ENCODE measurements at places on chromosomes 5 and 9.

GRCh38 chr5:31664566-31664965 lies 25.6 kb downstream of the PDZD2 start:
- DNase-seq = peak; percentile 16

GRCh38 chr5:68745448-68745847 lies 348.4 kb upstream of the SLC30A5 start:
- DNase-seq = no peak

DNA sequence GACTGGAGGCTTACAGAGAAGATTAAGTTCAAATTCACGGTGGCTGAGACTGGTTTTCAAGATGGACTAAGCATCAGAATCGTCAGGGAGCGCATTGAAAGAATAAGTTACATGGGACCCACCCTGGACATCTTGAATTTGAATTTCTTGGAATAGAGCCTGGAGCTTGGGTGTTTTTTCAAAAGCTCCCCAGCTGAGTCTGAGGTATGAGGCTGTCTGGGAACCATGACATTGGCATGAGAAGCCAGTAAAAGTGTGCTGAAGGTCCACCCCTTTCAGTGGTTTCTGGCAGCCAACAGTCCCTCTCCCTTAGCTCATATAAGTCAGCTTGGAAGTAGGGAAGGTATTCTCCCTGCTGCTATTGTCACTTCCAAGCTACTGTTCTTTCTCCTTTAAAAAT lies 97.8 kb downstream of the MAST4 start:
- no peak for DNase-seq

- no peak for DNase-seq
Measured at GRCh38 chr9:93894691-93895079, 60.5 kb downstream of the BARX1 start.

DNA sequence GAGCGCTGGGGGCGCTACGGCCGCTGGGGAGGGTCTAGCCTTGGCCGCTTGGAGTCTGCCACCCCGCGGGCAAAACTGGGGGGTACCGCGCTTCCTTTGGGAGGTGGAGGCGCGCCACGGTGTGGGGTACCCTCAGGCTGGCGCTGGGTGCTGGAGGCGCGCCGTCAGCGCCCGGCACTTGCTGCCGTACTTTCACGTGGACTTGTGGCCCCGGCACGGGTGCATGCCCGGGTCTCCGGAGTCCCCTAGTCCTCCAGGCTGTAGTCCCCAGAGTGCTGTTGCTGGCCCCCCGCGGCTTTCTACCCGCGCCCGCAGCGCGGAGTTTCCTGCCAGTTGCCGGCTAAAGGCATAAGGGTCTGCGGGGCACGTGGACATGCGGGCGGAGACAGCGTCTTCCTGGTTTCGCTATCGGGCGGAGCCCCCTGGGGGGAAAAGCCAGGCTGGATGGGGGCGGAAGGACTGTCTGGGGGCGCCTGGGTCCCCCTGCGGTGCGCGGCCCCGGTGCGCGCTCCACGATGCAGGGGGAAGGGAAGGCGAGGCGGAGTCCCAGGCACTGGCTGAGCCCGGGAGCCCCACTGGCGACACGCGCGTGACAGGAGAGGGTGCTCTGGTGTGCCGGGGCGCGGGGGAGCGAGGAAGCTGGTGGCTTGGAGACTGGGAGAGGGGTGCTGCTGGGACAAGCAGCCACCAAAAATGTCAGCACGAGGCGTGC lies 666 bp downstream of the PPARGC1B start:
- DNase-seq = peak; percentile 72

- DNase-seq = peak; percentile 14
Measured at GRCh38 chr5:137320056-137321045, 178.8 kb downstream of the SPOCK1 start.

DNA sequence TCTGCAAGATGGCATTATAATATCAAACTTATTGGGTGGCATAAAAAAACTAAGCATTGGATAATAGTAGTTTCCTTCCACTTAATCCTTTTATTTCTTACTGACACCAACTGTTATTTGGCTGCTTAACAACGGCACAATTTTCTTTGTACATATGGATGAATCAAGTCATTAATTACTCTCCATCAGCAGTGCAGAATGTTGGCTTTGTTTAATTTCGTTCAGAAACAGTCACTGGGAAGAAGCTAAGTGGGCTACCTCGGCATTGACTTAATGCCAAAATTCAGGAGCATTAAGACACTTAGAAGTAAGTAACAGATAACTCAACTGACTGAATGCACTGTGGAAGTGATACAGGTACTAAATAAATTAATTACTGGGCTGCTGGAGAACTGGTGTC lies 460.4 kb downstream of the CTNND2 start:
- no peak for DNase-seq

- no peak for DNase-seq
Measured at GRCh38 chr5:3393122-3393919, 202.3 kb upstream of the IRX1 start.

DNA sequence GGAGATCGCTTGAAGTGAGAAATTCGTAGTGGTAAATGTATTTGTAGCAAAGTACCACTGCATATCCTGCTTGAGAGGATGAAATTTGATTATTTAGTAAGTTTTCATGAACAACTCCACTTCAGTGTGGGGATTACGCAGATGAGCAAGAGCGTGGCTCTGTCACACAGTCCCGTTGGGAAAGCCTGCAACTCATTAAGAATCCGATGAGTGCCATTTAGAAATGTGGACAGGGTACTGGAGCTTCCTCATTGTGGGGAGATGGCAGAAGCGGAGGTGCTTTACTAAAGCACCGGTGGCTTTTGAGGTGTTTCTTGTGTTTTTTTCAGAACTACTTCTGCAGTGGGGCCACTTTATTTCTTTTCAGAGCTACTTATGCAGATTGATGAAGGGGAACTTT lies 1.4 kb downstream of the TJP2 start:
- DNase-seq = no peak

- peak; percentile 73 for DNase-seq
Measured at GRCh38 chr5:2038321-2039179, 155.8 kb upstream of the IRX4 start.

DNA sequence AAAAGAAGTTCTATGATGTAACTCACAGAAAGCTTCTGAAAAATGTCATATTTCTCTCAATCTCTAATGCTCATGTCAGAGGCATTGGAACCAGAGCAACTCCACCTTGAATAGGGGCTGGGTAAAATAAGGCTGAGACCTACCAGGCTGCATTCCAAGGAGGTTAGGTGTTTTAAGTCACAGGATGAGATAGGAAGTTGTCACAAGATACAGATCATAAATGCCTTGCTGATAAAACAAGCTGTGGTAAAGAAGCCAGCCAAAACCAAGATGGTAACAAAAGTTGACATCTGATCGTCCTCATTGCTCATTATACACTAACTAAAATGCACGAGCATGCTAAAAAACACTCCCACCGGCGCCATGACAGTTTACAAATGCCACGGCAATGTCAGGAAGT lies 411.1 kb upstream of the GRIA1 start:
- no peak for DNase-seq

DNA sequence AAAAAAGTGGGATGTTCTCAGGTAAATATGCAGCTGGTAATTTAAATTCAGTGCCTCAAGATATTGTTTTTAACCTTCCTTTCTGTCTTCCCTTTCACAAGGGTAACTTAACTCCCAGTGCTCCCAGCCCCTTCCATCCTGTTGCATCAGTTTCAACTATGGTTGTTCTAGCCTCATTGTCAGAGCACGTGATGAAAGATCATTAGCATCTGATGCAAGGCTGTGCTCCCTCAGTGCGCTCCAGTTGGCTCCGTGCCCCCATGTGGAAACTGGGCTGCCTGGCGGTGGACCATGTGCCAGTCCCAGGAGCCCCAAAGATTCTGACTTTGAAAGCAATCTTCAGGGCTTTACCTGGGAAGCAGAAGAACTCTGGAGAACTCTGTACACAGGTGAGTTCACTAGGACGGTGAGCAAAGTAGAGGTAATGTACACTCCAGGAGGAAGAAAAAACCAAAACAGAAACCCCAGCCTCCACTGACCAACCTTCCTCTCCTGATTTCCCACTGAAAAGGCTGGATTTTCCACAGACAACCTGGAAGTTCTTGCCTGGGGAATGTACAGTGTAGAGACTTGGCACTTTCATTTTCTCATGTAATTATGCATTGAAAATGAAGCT lies 96.9 kb downstream of the SLC1A3 start:
- no peak for DNase-seq

DNA sequence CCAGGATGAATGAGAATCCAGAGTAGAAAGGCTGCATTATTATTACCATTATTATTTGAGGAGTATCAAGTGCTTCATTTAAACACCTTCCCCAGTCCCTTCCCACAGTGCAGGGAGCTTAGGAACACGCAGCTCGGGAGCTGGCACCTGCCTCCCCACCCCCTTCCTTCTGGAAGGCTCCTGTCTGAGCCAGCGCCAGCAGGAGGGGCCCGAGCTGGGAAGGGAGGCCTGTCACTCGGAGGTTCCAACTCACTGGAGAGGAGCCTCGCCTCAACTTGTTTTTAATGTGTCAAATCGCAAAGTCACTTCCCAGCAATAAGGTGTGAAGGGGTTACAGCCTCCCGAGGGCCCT lies 156.4 kb upstream of the IRX4 start:
- DNase-seq = no peak

DNA sequence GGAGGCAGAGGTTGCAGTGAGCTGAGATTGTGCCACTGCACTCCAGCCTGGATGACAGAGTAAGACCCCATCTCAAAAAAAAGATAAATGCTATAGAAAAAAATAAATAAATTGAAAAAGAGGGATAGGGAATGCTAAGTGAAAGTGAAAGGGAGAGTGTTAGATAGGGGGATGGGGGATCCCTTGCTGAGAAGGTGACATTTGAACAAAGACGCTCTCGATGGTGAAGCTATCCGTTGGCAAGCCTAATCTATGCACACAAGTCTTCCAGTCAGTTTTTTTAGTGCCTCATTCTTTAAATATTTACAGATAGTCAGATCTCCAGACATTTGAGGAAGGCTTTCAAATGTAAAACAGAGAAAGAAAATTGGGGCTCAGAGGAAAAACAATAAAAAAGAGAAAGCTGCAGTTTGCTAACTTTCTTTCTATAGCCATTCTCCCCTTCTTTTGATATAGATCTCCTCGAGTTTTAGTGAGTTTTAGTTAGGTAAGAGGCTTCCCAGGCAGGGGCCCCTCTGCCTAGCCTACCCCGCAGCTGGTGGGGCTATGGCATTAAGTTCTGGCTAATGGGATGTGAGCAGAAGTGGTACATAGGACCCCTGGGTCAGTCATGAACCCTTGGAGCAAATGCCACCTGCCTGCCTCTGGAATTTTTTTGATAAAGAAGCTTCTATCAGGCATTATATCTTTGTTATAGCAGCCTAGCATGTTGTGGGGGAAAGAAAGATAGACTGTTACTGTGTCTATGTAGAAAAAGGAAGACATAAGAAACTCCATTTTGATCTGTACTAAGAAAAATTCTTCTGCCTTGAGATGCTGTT lies 12.0 kb downstream of the GLRX start:
- no peak for DNase-seq

GRCh38 chr9:933356-933755 lies 43.1 kb upstream of the DMRT3 start:
- no peak for DNase-seq

- no peak for DNase-seq
Measured at GRCh38 chr5:81151546-81151945, 81.6 kb upstream of the CKMT2 start.
